ENCODE measurements at places on chromosomes 1 and 21. TPM values are rescaled to one million over a fixed set of nuclear protein-coding genes. Genes with fewer than 3 reads are reported as not detected.

Gene DNAH14
- polyA plus RNA-seq = 15.2 TPM

DNA sequence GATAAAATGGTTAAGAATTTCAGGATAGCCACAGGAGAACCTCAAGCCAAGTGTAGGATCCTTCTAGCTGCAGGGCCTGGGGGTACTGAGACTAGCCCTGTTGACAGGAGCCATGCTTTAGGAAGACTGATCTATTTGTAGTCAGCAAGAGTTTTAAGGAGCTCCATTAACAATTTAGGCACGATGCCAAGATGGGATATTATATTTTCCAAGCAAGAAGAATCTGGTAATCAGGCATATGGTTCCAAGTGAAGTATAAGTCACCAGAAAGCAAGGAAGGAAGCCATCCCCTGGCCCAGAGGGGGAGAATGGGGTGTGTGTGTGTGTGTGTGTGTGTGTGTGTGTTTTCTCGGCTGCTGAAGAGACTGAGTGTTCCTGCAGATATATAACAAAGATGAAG is 7.0 kb downstream of the IFNAR2 start:
- no peak overlapping the region for H3K27ac ChIP-seq
- peaks cover 8% of the 10 kb centered on the region for H3K4me1 ChIP-seq
- no peak overlapping the region for H3K4me3 ChIP-seq
- no peak for DNase-seq

Gene MTR
- 9.6 TPM for polyA plus RNA-seq

- H3K36me3 ChIP-seq = no peaks in the 10 kb centered on the region
- H3K4me1 ChIP-seq = no peaks in the 10 kb centered on the region
- H3K27me3 ChIP-seq = no peaks in the 10 kb centered on the region
- H3K27ac ChIP-seq = no peak overlapping the region
Measured at GRCh38 chr1:246843876-246844275, 87.9 kb downstream of the AHCTF1 start.

DNA sequence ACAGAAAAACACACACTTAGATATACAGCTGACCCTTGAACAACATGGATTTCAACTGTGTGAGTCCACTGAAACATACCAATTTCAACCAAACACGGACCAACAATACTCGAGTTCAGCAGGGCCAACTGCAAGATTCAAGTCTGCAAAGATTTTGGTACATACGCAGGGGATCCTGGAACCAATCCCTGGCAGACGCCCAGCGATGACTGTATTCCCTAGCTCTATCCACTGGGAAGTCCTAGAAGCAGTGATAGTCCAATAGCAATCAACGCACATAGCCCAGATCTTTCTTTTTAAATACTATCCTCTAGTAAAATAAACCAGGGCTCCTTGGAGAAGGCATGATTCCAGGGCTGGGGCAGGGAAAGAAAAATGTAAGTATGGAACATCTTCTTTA is 9.0 kb downstream of the DDX59 start:
- no peaks in the 10 kb centered on the region for H3K4me1 ChIP-seq
- no peak overlapping the region for H3K4me3 ChIP-seq
- no peaks in the 10 kb centered on the region for H3K27me3 ChIP-seq
- peaks cover 4% of the 10 kb centered on the region for H3K36me3 ChIP-seq
- DNase-seq = no peak
- H3K27ac ChIP-seq = no peak overlapping the region
